ENCODE measurements at places on chromosomes 7 and 10.

- DNase-seq, result no peak
These were observed 9.3 kb downstream of the ARL3 start for GRCh38 chr10:102704915-102705314.

GRCh38 chr10:6918305-6918704 lies 338.2 kb upstream of the PRKCQ start:
- no peak for DNase-seq

GRCh38 chr7:80896906-80897598 lies 21.8 kb downstream of the SEMA3C start:
- no peak for DNase-seq

- peak; percentile 47 for DNase-seq
These were observed 76.3 kb upstream of the TMEM248 start for GRCh38 chr7:66844552-66845378.

DNA sequence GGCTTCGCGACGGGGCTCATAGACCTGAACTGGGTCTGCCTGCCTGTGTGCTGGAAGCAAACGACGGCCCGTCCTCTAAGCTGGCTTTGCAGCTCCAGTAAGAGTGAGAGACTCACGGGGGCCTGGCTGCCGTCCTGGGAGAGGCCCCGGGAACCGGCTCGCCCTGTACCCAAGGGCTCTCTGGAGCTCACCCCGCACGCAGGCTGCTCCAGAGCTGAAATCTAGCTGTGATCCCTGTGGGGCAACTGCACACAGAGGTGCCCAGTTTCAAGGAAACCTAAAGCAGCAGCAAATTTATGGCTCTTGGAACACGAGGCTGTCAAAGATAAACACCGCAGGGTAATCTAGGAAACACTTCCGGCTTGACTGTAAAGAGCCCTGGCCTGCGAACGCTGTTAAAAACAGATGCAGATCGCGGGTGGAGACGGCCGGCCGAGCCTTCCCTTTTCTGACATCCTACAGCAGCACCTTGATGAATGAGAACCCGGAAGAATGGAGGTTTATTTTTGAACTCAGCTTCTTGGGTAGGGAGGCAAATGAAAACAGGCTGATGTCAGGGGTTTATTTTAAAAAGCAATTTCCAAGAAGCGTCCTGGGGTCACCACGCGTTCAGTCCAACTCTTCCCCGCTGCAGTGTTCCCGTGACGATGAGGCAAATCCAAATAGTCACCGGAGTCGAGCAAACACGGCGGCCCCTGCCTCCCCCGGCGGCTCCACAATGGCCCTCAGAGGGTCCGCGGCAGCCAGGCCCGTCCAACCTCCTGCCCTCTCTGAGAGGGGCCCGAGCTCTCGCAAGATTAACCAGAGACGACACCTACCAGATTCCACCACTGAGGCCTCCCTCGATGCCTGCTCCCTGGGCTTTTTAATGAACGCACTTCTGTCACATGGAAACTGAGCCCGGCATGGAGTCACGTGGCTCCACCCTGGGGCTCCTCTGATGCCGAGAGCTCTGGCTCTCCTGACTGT lies 29.6 kb downstream of the AMZ1 start:
- DNase-seq, result no peak

DNA sequence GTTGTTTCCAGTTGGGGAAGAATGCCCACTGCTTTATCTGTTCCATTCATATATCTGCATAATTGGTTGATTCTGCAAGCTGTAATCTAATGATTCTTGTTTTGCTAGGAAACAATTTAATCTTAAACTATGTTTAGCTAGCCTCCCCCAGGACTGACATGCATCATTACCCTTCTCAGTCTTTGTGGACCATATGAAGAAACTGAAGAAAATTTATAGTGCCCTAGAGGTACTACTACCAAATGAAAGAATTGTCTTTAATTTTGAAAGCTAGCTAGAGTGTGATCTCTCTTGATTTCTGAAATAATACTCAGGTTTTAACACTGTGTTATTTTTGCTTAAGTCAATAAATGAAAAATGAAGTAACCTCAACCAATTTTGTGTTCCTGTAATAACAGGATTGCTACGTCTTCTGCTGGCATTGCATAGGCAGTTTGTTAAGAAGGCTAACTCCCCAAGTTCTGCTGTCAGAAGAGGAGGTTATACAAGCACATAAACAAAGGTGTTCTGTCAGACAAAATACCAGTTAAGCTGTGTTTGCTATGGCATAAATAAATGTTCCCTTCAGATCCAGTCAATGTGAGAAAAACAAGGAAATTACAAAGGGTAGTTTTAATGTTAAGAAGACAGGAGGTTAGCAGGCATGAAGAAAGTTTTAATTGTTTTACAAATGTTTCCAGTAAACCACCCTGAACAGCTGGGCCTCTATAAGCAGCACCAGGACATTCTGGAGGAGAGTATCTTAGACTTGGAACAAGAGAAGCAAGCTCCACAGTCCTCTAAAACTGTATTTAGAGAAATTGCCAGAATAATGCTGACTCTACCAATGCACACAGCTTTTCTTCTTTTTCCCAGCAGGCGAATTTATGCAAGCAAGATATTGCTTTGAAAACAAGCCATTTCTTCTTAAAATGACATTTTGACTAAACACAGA lies 90.3 kb upstream of the CTTNBP2 start:
- no peak for DNase-seq

DNA sequence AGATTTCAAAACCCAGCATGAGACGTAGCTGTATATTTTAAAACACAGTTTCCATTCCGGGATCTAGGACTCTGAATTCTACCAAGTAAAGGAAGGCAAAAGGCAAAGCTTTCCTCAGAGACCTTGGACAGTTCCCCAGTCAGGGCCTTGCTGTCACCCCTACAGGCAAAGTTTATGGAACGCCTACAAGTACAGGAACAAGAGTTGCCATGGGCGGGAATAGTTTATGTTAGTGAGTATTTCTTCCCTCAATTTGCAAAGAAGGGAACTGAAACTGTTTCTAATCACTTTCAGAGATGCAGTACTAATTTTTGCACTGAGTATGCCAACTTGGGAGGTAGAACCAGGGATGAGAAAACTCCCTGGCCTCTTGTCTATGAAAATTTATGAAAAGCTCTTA lies 68.2 kb upstream of the LRGUK start:
- DNase-seq, result no peak

- no peak for DNase-seq
These were observed 956.6 kb downstream of the GATA3 start for GRCh38 chr10:9010931-9011670.

GRCh38 chr7:77727527-77727926 lies 31.3 kb downstream of the RSBN1L start:
- no peak for DNase-seq

GRCh38 chr10:90969947-90970673 lies 49.2 kb upstream of the ANKRD1 start:
- DNase-seq, result no peak

GRCh38 chr10:94002156-94002555 lies 8.4 kb downstream of the PLCE1 start:
- no peak for DNase-seq

- DNase-seq, result no peak
These were observed 46.7 kb downstream of the ADCYAP1R1 start for GRCh38 chr7:31098642-31099360.

All from cortex of kidney (tissue), 1 donor.